ENCODE measurements at places on chromosomes 1 and 21. TPM values are rescaled to one million over a fixed set of nuclear protein-coding genes. Genes with fewer than 3 reads are reported as not detected.

DNA sequence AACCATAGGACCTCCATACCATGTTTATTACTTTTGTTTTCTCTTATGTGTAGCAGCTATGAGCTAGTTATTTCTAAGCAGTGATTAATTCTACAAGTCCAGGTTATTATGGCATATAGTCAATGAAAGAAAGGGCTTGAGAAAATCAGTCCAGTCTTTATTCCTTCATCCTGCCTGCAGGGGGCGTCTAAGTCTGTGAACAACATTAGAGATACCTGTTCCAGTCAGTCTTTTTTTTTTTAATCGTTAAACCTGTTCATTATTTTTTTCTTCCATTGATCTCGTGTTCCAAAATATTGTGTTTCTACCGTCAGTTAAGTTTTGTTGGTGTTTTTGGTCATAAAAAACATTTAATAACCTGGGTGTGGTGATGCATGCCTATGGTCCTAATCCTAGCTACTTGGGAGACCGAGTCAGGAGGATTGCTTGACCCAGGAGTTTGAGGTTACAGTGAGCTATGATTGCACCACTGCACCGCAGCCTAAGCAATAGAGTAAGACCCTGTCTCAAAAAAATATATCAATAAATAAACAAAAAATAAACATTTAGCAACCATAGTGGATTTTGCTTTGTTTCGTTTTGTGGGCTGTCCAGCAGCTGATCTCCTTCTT lies 29.4 kb upstream of the CD2 start:
- no peaks in the 10 kb centered on the region for H3K27me3 ChIP-seq
- peaks cover 23% of the 10 kb centered on the region for H3K4me1 ChIP-seq
- H3K36me3 ChIP-seq: peaks cover under 1% of the 10 kb centered on the region
- no peak overlapping the region for H3K27ac ChIP-seq

DNA sequence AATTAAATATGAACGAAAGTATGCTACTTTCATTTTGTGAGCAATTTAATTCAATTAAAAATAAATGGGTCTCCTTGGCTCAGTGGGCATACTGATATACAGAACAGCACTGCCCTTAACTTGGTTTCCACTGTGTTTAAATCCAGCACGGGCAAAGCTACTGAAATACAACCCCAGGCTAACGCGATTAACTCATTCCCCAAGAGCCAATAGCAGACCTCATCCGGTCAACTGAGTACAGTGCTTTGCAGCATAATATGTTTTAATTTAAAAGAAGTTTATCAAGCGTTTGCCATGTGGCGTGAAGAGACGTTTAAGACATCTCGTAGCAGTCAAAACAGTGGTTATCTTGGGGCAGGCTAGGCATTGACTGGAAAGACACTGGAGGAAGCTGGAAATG lies 118.6 kb downstream of the PROX1 start:
- no peak overlapping the region for H3K27ac ChIP-seq
- H3K27me3 ChIP-seq: no peaks in the 10 kb centered on the region
- peaks cover 21% of the 10 kb centered on the region for H3K4me1 ChIP-seq
- no peak for DNase-seq

The FCRL1 gene
- total RNA-seq: not detected

DNA sequence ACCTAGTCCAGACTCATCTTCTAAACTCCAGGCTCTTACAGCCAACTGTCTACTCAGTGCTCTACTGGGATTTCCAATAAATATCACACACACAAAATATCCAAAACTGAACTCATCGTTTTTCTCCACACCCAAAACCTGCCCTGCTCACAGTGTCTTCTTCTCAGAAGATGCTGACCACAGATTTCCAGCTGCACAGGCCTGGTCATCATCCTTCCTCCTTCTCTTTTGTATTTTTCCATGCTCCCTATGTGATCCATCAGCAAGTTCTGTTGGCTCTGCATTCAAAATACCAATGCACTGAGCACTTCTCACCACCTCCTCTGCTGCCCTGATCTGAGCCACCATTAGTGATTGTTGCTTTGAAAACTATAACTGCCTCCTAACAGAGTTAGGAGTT lies 159.5 kb upstream of the KAZN start:
- peaks cover 2% of the 10 kb centered on the region for H3K4me1 ChIP-seq
- H3K36me3 ChIP-seq: no peaks in the 10 kb centered on the region
- H3K27me3 ChIP-seq: peaks cover 4% of the 10 kb centered on the region
- H3K4me3 ChIP-seq: no peak overlapping the region
- no peak for DNase-seq
- no peak overlapping the region for H3K27ac ChIP-seq

DNA sequence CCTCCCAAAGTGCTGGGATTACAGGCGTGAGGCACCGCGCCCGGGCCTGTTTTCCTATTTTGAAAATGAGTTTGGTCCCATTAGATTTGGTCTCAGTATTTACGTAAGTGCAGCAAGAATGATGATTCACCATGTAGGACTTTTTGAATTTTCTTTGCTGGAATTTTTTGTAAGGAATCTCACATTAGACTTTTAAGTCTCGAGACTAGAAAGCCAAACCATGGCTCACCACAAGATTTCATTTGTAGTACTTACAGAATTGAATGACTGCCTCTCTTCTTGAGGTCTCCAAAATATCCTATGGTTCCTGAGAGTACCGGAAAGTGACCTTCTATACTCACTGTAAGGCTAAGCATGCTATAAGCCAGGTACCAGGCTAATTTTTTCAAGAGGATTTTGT lies 325 bp downstream of the OR14A2 start:
- no peak overlapping the region for H3K4me3 ChIP-seq
- no peak for DNase-seq
- H3K36me3 ChIP-seq: peaks cover 6% of the 10 kb centered on the region
- H3K27ac ChIP-seq: no peak overlapping the region

The ZNF436 gene
- 1.3 TPM for total RNA-seq

DNA sequence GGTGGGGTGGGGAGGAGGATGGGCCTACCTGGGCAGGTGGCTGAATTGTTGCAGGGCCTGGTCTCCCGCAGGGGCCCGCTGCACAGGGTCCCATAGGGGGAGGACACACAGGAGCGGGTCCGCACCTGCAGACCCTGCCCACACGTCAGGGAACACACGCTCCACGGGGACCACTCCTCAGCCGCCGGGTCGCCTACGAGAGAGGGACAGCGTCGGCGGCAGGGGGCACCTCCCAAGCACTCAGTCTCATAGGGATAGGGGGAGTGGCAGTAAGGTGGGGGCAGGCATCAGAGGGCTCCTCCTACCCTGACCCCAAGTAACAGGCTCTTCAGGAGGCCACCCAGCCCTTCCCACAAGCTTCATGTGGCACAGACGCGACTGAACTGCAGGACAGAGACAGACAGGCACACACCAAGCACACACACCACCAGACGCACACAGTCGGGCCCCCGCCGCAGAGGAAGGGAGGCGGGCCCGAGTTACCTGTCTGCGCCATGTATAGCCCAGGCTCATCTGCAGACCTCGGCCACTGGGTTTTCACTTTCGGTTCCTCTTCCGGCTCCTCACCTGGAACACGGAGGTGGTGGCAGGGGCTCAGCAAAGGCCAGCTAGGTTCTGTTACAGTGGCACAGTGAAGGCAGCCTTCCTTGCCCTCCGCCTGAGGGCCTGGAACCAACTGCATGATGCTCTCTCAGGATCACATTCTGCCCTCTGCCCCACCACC lies 19.8 kb downstream of the ADGRB2 start:
- no peaks in the 10 kb centered on the region for H3K27me3 ChIP-seq
- no peak for DNase-seq
- H3K36me3 ChIP-seq: no peaks in the 10 kb centered on the region
- peaks cover 37% of the 10 kb centered on the region for H3K4me1 ChIP-seq
- H3K27ac ChIP-seq: no peak overlapping the region
- no peak overlapping the region for H3K4me3 ChIP-seq

Measured in WTC11 (cell line).